ENCODE measurements at places on chromosomes 11 and 22. TPM values are rescaled to one million over a fixed set of nuclear protein-coding genes. Genes with fewer than 3 reads are reported as not detected.

DNA sequence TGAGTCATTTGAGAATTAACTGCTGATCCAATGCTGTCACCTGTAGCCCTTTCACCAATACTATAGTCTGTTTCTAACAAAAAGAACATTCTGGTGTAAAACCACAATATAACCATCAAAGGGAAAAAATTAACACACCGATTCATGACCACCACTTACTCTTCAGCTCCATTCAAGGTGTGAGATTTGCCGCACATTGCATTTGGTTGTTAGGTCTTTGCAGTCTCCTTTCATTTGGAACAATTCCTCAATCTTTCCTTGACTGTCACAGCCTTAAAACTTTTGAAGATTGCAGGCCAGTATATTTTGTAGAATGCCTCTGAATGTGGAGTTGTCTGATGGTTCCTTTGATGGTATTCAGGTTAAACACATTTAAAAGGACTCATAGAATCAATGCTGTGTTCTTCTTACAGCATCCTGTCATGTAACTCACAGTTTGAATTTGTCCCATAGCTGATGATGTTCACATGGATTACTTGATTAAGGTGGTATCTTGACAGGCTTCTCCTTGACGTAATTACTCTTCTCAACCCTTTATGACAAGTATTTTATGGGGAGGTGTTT lies 63.6 kb downstream of the TNRC6B start:
- DNase-seq, result no peak

- no peak for DNase-seq
These were observed 8.6 kb upstream of the EIF3M start for GRCh38 chr11:32575070-32575469.

GRCh38 chr22:49005557-49005956 lies 822.1 kb downstream of the BRD1 start:
- DNase-seq, result no peak

DNA sequence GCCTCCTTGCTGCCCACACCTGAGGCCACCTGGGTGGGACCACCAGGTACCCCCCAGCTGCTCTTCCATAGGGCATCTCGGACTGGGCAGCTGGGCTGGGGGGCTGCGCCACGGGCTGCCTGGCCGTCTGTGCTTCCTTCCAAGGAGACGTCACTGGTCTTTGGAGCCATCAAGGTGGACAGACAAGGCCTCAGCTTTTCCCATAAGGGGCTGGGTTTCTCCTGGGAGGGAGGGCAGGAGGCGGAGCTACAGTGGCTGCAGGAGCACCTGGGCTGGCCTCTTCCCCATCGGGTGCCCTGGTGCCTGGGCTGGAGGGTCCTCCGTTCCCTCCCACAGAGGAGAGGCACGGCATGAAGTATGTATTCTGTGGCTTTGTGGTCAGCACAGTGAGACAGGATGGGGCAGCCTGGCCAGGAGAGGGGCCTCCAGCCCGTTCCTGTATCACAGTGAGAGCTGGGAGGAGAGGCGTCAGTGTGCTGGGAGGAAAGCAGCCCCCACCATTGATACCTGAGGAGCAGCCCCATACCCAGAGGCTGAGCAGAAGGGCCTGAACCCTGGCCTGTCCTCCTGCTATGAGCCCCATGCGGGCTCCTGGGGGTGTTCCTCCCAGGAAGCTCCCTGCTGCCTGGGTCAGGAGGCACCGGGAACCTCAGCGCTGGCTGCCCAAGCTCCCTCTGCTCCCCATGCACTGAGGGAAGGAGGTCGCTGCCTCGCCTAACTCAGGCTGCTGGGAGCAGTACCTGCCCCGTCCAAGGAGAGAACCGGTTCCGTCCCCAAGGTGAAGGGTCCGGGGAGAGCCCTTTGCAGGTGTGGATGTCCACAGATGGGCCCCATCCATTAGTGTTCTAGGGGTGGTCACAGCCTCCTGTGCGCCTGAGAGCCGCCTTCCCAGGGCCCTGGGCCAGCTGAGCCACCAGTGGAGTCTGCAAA lies 1075.0 kb downstream of the BRD1 start:
- no peak for DNase-seq

DNA sequence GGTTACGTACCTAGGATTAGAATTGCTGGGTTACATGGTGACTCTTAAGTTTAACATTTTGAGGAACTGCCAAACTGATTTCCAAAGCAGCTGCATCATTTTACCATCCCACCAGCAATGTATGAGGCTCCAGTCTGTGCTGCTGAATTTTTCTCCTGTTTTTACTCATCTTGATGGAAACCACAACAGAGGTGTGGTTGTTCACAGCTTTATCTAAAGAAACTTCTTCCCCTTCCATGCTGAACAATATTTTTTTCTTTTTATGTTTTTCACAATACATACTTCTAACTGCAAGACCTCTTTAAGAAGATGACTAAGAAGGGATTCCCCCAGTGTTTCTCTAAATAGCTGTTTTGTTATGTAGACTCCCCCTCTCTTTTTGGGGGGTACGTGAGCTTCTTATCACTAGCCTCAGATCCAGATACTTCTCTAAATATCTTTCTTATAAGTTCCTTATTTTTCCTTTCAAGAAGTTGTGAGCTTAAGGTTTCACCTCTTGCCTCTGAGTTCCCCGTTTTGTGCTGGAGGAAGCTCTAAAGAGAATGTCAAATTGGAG lies 24.0 kb downstream of the TCP11L1 start:
- DNase-seq, result peak; percentile 93

GRCh38 chr22:32957200-32957803 lies 100.9 kb downstream of the SYN3 start:
- no peak for DNase-seq

DNA sequence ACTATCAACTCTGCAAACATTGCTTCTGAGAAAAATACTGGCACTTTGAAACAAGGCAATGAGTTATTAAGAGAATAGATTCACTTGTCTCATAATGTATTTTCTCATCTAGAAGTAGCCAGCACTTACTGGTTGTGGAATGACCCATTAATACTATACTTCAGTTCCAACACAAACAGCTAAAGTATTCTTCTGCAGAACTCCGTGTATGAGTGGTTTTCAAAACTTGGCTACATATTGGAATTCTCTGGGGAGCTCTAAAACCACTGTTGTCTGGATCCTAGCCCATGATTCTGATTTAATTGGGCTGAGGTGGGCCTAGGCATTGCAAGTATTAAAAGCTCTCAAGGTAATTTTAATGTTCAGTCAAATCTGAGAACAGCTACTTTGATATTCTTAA lies 1416.4 kb upstream of the RAG2 start:
- DNase-seq, result no peak

GRCh38 chr22:24400726-24401596 lies 26.4 kb upstream of the ADORA2A start:
- no peak for DNase-seq

GRCh38 chr11:123443851-123444623 lies 14.0 kb downstream of the GRAMD1B start:
- no peak for DNase-seq

GRCh38 chr11:126411971-126412381 lies 56.5 kb downstream of the ST3GAL4 start:
- no peak for DNase-seq

DNA sequence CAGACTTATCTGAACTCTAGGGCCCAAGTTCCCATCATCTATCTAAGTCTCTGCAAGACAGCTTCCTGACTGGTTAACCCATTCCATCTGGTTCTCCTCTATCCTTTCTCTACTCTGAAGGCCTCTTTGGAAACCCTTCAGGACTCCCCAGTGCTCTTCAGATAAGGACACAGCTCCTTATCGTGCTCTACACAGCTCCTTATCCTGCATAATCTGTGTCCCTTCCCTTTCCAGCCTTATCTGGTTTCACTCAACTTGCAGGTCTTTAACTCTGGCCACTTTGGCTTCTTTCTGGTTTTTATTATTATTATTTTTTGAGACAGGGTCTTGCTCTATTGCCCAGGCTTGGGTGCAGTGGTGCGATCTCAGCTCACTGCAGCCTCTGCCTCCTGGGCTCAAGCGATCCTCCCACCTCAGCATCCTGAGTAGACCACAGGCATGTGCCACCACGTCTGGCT lies 10.6 kb downstream of the ENDOD1 start:
- DNase-seq, result no peak

- no peak for DNase-seq
These were observed 93.6 kb upstream of the CD44 start for GRCh38 chr11:35045236-35045820.

- DNase-seq, result no peak
These were observed 113.5 kb downstream of the SHANK2 start for GRCh38 chr11:71138737-71139425.

DNA sequence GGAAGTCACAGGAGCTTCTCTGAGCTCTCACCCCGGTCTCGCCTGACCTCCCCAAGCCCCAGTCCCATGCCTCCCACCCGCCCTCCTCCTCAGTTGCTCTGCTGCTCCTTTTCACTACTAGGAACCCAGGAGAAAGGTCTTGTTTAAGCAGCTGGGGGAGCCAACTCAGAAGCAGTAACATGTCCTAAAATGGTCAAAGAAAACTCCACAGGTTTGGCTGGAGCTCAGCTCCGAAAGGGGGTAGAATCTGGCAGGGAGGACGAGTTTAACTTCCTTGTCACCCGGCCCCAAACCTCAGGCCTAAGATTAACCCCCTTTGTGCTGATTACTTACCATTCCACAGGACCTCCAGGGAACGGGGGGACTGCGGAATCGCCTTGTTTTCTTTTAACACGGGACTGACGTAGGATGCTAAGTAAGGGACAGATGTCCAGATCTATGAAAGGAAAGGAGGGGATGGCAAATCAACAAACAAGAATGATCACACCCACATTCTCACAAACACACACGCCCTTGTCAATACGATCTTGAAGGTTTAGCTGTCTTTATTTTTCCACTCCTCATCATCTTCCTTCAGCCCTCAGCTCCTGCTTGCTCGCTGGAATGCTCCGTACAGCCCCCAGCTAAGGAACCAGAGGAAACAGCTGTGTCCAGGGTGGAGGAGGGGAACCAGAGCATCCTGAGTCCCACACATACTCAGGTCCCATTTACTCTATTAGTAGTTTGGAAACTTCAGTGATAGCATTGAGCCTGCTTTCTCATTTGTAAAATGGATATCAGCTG lies 13.5 kb downstream of the PCSK7 start:
- no peak for DNase-seq

- no peak for DNase-seq
These were observed 5.4 kb downstream of the GRK2 start for GRCh38 chr11:67271541-67272284.

DNA sequence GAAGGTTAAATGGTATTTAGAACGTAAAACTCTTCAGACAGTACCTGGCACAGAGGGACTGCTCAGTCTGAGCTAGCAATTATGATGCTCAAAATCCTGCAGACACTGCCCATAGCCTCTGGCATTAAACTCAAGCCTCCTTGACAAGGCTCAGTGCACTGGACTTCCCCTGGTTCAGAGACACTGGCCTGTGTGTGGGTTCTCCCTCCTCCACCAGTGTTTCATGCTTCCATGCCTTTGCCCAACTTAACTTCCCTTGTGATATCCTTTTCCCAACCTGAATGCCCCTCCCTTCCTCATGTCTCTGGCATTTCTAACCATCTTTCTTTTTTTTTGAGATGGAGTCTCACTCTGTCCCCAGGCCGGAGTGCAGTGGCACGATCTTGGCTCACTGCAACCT lies 9.1 kb downstream of the LTBP3 start:
- DNase-seq, result no peak

GRCh38 chr11:118318124-118318523 lies 13.6 kb downstream of the CD3E start:
- no peak for DNase-seq

The HNRNPUL2 gene
- 36.4 TPM for polyA plus RNA-seq

The ACTN3 gene
- not detected for polyA plus RNA-seq

The MPZL2 gene
- 34.0 TPM for polyA plus RNA-seq

The ZPR1 gene
- 55.8 TPM for polyA plus RNA-seq

The MLC1 gene
- polyA plus RNA-seq, result not detected

The IL10RA gene
- polyA plus RNA-seq, result not detected

The GRAP2 gene
- not detected for polyA plus RNA-seq

The PACSIN3 gene
- 85.9 TPM for polyA plus RNA-seq

All from foreskin keratinocyte (primary cell).